ENCODE measurements at places on chromosomes 7 and 10.

DNA sequence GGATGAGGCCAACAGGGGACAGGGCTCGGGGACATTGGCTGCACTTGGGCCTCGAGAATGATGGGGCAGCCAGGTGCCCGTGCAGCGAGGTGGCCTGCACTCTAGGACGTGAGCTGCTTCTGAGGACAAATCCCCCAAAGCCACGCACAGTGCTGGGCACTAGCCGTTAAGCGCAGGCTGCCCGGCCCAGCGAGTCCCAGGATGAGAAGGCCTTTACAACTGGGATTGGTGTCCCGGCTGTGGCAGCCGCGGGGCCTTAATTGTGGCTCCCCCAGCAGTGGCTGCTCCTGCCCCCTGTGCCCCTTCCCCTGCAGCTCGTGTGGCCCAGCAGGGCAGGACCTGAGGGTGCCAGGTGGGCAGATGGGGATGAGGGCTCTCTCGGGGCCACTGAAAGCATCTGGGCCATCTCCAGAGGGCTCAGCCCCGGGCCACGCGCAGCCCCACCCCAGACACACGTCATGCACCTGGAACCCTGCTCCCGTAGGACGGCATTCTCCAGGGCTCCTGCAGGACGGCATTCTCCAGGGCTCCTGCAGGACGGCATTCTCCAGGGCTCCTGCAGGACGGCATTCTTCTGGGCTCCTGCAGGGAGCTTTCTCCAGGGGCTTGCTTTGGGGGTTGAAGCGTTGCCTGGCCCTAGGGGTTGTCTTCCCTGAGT lies 6.6 kb downstream of the PWWP2B start:
- DNase-seq: no peak

DNA sequence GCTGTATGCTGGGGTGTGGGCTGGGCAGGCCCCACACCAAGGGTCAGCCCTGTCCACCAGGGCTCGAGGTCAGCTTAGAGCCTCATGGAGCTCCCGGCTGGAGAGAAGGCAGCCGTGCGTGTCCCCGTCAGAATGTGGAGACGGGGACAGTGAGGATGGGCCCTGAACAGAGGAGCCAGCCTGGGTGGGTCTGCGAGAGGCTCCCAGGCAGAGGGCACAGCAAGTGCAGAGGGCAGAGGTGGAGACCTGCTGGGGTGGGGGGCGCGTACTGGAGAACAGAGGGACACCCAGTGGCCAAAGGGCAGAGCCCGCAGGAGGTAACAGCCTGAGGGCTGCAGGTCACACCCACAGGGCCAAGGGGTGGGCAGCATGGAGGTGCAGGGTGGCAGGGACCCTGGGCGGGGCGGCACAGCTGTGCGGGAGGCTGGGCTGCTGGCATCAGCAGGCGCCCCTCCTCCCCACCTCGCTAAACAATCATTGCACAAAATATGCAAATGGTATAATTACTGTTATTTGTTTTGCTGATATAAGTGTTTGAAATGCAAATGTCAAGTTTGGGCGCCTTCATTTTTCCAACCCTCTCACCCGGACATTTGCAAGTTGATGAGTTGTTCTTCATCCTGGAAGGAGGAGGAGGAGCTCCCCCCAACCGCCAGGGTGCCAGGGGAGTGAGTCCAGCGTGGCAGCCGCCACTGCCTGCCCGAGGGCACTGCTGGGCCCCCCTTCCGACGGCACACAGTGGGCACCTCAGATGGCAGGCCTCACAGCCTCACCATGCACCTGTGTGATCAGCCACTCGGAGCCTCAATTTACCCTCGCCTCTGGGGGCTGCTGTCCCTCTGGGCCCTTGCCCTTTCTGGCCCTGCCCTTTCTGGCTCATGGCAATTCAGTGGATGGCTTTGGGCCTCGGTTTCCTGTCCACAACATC lies 35.0 kb downstream of the ELFN1 start:
- DNase-seq: no peak

- no peak for DNase-seq
Observed at GRCh38 chr10:59387951-59388670, 25.8 kb upstream of the FAM13C start.

- DNase-seq: no peak
Observed at GRCh38 chr10:113609704-113610108, 54.1 kb downstream of the NRAP start.

GRCh38 chr7:82384051-82384464 lies 59.5 kb downstream of the CACNA2D1 start:
- DNase-seq: no peak

GRCh38 chr10:3048119-3049019 lies 19.0 kb upstream of the PFKP start:
- DNase-seq: no peak

DNA sequence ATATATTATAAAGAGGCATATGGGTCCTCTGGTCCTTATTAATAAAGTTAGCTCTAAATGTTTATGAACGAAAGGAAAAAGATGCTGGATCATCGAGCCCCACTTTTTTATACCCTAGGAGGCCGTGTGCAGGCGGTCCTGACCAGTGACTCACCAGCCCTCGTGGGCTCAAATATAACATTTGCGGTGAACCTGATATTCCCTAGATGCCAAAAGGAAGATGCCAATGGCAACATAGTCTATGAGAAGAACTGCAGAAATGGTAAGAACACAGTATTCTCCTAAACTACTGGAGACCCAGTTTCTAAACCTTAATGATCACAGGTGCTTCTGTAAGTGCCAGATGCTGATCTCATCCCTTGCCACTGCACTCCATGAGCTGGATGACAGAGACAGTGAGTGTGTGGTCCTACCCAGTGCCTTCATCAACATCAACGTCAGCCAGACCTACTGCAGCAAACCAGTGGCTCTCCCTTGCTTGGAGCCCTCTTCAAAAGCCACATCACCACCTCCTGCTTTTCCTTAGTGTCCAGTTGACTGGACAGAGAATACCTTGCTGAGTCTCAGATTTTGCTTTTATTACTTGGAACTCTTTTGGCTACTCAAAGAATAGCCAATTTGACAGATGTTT lies 7.6 kb downstream of the GPNMB start:
- no peak for DNase-seq

- peak; percentile 1 for DNase-seq
Observed at GRCh38 chr10:14358886-14359573, 28.3 kb upstream of the FRMD4A start.

GRCh38 chr10:7085913-7086589 lies 324.8 kb downstream of the SFMBT2 start:
- no peak for DNase-seq

DNA sequence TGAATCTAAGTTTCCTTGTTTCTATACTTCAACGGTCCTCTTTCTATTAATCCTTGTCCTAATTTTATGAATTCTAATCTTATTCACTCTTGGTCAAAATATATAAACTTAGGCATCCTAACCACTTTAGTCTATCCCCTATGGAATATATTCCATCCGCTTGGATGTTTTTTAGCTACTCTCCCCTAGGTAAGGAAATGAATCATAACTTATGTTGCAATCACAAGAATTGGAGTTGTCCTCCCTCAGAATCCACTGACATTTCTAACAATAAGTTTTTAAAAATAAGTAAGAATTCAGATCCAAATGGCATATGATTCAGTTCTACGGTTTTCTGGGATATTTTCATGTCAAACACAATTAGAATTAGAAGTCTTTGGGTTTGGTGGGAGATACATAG lies 1081.6 kb downstream of the SORCS1 start:
- DNase-seq: no peak

GRCh38 chr10:86087716-86088115 lies 278.9 kb downstream of the GRID1 start:
- no peak for DNase-seq

- DNase-seq: peak; percentile 24
Observed at GRCh38 chr10:110207011-110207804, at the start of gene MXI1. MXI1 (plus strand) TSS chr10:110207605; CDS start chr10:110207809, 204 bp downstream.

DNA sequence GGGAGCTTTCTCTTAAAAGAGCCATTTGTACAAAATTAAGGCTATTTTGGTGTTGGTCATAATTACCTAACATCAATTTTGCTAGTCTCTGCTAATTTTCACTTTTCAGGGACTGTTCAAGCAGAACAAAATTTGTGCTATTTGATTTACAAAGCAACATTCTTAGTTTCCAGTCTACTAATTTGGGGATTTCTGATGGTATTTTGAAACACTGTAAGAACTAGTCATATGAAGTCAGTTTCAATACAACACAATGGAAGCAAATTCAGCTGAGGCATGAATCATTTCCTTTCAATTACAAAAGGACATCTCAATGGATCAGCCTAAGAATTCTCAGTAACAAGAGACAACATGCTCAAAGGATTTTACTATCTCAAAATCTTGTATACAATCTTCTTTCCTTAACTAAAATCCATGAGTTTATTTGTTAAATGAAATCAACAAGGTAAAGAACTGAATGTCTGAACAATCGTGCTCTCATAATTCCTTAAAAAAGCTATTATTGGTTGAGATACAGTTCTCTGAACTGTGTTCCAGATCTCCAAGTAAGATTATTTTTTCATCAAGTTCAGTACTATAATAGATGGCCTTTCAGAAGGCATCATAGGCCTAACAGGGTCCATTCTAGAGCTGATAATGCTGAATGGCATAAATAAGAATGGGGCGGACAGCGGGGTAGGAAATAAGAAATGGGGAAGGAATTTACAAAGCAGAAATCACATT lies 144.6 kb downstream of the NRCAM start:
- no peak for DNase-seq

- no peak for DNase-seq
Observed at GRCh38 chr10:124943301-124944092, 1.6 kb downstream of the ZRANB1 start.

- no peak for DNase-seq
Observed at GRCh38 chr10:120115959-120116358, 223.4 kb downstream of the SEC23IP start.

DNA sequence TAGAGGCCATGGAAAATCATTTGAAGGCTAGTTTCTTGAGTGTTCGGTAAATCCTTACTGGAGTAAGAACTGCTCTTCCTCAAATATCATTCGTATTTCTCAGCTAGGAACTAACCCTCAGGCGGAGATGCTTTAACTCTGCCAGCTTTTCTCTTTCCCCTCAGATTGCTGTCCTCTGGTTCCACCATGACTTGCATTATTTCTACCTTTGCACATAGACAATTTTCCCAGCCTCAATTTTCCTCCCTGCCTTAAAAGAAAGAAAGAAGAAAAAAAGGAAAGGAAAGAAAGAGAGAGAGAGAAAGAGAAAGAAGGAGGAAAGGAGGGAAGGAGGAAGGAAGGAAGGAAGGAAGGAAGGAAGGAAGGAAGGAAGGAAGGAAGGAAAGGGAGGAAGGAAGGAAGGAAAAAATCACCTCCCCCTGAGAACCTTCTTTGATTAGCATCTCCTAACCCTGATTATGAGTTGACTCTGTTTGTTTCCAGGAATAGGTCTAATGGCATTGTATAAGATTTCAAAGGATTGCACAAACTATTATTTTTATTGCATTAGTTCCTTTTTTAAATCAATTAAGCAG lies 123.3 kb upstream of the FAM204A start:
- no peak for DNase-seq

DNA sequence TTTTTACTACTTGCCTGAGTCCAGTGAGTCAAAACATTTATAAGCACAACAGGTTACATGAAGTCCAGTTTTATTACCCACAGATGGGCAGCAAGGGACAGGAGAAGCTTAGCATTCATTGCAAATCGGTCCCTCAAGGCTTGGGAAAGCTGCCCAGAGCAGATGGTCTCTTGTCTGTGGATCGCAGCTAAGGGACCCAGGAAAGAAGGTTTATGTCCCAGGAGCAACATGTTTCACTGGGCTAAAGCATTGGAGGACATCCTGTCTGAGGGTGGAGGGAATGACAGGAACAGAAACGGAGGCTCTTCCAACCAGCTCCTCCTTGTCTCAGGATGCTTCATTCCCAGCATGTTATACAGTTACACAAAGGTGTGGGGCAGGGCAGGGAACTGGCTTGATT lies 39.3 kb downstream of the TRIM24 start:
- DNase-seq: no peak

DNA sequence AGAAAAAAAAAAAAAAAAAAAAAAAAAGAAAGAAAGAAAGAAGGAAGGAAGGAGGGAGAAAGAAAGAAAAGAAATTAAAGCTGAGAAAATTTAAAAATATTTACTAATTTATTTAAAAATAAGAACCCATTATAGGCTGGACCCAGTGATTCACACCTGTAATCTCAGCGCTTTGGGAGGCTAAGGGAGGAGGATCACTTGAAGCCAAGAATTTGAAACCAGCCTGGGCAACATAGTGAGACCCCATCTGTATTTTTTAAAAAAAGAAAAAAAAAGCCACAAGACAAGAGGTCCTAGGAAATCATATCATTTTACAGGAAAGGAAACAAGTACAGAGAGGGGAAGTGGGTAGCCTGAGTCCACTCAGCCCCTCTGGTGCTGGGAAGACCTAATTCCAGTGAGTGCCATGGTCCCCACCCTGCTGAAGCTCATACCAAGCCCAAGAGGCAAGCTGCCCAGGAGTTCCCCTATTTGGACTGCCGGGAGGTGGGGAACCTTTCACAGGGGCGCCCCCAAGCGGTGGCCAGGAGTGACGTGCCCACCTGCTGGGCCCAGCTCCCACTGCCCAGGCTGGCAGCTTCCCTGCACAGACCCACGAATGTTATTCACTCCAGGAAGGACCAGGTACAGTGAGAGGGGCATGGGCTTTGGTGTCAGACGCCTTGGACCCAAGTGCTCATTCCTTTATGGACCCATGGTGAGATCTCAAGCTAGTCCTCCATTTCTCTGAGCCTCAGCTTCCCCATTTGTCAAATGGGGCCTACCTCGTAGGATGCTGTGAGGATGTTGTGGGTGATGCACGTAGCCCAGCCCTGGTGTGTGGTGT lies 133.6 kb downstream of the ZMIZ1 start:
- no peak for DNase-seq

DNA sequence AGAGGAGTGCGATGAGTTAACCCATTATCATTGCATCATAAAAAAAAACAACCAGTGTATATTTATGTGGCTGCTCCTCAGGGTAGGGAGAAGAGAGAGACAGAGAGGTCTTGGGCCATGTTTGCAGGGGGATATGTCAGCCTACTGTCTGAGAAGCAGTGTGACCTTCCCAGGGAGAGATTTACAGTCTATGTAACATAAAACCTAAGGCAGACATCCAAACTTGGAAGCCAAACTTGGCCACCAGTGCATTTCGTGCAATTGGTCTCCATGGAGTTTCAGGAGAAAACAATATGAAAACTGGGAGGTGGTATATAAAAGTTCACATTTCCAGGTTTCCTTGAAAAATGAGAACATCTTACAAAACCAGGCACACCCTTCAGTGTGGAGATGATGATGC lies 85.9 kb upstream of the CXCL12 start:
- DNase-seq: no peak

DNA sequence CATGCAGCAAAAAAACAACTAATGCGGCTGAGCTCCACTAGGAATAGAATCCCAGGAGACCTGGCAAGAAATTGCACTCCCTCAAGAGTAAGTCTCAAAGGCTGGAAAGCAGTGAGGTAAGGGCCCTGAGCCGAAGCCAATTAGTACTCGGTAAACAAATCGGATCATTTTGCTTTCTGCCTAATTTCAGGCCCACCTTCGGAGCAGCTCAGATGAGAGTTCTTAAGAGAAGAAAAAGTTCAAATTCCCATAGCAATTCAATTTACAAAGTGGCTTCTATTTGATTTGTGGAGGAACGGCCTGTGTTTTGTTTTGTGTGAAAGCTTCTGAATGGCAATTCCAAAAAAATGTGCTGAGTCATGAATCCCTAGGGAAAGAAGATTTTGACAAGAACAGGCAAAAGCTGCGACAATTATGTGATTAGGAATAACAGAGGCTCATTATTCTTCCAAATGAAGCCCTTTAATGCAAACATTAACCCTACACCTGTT lies 60.9 kb downstream of the SLC16A9 start:
- no peak for DNase-seq

- DNase-seq: no peak
Observed at GRCh38 chr10:64458306-64458705, 937.1 kb downstream of the REEP3 start.

Measured in NCI-H187 (cell line).